ENCODE measurements at places on chromosomes 3 and 15. TPM values are rescaled to one million over a fixed set of nuclear protein-coding genes. Genes with fewer than 3 reads are reported as not detected.

The ZNF80 gene
- total RNA-seq: 0.09 TPM

The SPTBN5 gene
- 7.2 TPM for total RNA-seq

The P2RY13 gene
- 2.3 TPM for total RNA-seq

The PLS1 gene
- 15.4 TPM for total RNA-seq

The SUCNR1 gene
- 2.4 TPM for total RNA-seq

The TGM5 gene
- not detected for total RNA-seq

The LRRIQ4 gene
- total RNA-seq: not detected

The REC114 gene
- not detected for total RNA-seq

The ZNF774 gene
- 1.00 TPM for total RNA-seq

The CAND2 gene
- 2.3 TPM for total RNA-seq

The ALDH1A2 gene
- 6.5 TPM for total RNA-seq

The FOXP1 gene
- 104 TPM for total RNA-seq

The SMCO1 gene
- total RNA-seq: not detected

The SCN11A gene
- 0.09 TPM for total RNA-seq

The TRIM42 gene
- total RNA-seq: not detected

The C3orf52 gene
- 32.0 TPM for total RNA-seq
